Sigmoid colon (tissue), 7 donors: ENCODE measurements at places on chromosomes 2 and 18. TPM values are rescaled to one million over a fixed set of nuclear protein-coding genes. Genes with fewer than 3 reads are reported as not detected.

Gene PLCD4
- total RNA-seq = 35.9 TPM

Gene NEU2
- total RNA-seq = not detected

Gene DSG1
- total RNA-seq = not detected

DNA sequence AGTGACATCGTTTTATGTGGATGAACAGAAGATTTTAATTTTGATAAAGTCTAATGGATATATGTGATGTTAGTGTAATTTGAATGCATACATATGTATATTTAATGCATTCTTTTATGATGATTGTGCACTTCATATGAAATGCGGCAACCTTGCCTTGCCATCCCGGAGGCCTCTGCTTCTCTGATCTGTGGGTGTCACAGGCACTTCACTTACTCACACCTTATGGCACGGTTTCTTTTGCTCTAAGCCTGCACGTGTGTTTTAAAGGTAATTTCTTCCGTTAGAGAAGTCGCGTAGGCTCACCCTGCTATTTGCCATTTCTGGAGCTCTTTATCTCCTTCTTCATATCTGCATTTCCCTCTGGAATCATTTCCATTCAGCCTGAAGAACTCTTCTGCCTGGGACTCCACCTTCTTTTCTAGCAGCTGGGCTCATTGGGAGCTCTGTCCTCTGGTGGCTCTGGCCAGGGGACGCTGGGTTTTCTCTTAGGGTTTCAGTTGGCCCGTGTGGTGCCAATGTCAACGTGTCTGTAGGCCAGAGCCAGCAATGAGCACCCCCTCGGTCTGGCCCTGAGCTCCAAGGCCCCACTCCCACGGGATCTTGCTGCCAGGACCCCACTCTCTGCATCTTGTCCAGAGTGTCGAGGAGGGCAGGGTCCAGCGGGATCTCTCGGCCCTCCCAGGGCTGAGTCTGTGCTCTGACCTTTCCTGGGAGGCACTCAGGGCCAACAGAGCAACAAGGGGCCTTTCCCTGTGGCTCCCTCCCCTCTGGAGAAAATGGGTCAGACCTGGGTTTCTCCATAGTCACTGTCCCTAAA lies 97.3 kb downstream of the RTP5 start:
- H3K27ac ChIP-seq = no peak overlapping the region
- no peaks in the 10 kb centered on the region for H3K27me3 ChIP-seq
- no peak overlapping the region for H3K4me3 ChIP-seq
- peak; percentile 36 for DNase-seq

DNA sequence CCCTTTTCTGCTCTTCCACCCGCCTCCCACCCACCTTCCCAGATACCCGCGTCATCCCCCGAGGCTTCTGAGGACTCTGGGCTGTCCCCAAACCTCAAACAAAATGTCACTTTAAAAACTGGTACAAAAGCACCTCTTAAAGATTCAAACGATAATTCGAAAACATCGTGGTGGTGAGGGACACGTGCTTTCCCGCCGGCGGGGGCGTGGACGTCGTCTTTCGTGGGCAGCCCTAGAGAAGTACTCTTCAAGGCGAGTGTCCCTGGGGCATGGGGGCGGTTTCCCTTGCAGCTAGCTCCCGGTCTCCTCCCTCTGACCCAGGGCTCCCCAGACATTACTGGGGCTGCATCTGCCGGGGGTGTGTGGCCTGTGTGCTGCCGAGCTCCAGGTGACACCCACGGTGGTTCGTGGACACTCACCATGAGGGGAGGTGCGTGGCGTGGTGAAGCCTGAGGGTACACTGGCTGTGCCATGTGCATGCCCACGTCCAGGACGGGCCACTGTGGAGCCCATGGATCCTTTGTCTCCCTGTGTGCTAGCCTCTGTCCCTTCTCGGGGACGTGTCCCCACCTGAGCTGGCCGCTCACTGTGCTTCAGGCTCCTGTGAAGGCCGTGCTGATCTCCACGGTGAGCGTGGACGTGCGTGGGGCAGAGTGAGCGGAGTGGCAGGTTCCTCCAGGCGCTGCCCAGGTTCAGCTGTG lies 117.8 kb downstream of the NFATC1 start:
- H3K27me3 ChIP-seq = no peaks in the 10 kb centered on the region
- no peak overlapping the region for H3K4me3 ChIP-seq
- peaks cover 5% of the 10 kb centered on the region for H3K4me1 ChIP-seq
- DNase-seq = peak; percentile 54

DNA sequence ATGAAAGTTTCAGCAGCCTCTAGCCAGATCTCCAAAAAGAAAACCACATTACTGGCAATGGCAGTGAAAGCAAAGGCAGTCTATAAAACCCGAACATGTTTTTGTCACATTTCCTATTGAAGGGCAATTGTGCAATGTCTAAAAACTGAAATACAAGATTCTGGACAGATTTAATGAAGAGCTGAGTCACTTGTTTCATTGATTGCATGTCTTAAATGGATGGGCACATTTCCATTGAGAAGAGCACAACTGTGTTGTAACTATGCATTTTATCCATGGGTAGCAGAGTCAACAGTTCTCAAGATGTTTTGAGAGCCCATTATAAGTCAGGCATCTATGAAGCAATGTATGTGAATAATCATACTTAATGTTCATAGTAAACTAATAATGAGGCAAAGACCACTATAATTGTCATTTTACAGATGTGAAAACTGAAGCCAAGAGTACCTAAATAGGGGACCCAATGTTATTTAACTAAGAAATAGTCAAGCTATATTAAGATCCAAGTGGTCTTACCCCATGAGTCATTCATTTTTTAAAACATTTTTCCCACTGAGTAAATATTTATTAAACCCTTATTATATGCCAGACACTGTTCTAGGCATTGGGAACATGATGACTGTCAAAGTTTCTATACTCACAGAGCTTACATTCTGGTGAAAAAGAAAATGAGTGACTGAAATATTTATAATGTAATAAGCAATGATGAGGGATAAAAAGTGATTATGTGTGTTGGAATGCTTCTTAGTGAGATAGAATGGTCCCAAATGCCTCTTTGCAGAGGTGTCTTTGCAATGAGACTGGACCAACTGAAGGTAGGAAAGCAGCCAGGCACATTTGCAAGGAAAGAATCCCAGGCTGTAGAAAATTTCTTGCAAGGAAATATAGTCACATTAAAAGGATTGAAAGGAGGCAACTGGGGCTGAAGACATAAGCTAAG lies 818.9 kb upstream of the ACVR2A start:
- peaks cover 10% of the 10 kb centered on the region for H3K4me1 ChIP-seq
- H3K27ac ChIP-seq = no peak overlapping the region
- H3K36me3 ChIP-seq = no peaks in the 10 kb centered on the region
- H3K27me3 ChIP-seq = no peaks in the 10 kb centered on the region
- no peak overlapping the region for H3K4me3 ChIP-seq

DNA sequence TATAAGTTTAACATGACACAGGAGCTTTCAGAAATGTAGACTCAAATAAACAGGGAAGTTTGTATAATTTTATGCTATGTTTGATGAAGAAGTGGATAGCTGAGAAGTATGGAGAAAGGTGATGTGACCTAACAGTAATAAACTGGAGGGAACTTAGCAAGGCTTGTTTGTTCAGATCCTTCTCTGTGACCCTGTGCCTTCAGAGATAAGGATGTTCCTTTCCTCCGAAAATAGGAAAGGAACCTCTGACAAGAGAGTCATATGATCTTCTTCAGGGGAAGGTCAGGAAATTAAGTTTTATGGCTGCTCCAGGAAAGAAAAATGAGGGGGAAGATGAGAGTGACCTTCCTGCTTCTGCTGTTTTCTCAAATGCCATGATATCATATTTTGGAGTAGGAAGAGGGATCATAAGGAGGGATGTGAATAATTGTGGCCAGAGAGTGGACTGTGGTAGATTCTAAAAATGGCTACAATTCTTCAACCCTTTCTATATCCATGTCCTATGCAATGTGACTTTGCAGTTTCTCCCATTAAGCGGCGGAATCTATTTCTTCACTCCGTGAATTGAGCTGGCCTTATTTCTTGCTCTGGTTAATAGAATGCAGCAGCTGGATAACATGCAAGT lies 8.5 kb upstream of the C2orf69 start:
- H3K27ac ChIP-seq = no peak overlapping the region
- no peaks in the 10 kb centered on the region for H3K27me3 ChIP-seq
- no peaks in the 10 kb centered on the region for H3K4me1 ChIP-seq
- no peaks in the 10 kb centered on the region for H3K36me3 ChIP-seq

GRCh38 chr2:60849187-60849586 lies 32.2 kb upstream of the REL start:
- no peak overlapping the region for H3K27ac ChIP-seq
- no peaks in the 10 kb centered on the region for H3K4me1 ChIP-seq
- H3K36me3 ChIP-seq = no peaks in the 10 kb centered on the region
- no peaks in the 10 kb centered on the region for H3K27me3 ChIP-seq

GRCh38 chr18:63259567-63260379 lies 59.8 kb downstream of the BCL2 start:
- H3K36me3 ChIP-seq = no peaks in the 10 kb centered on the region
- no peak overlapping the region for H3K4me3 ChIP-seq
- DNase-seq = no peak
- H3K27ac ChIP-seq = peak overlapping the region; percentile 73
- H3K27me3 ChIP-seq = no peaks in the 10 kb centered on the region

- no peaks in the 10 kb centered on the region for H3K36me3 ChIP-seq
- H3K4me1 ChIP-seq = no peaks in the 10 kb centered on the region
- no peak for DNase-seq
Measured at GRCh38 chr2:45390441-45390840, 220.6 kb downstream of the SRBD1 start.

GRCh38 chr2:3620834-3621233 lies 25.9 kb downstream of the COLEC11 start:
- no peaks in the 10 kb centered on the region for H3K27me3 ChIP-seq
- H3K4me3 ChIP-seq = no peak overlapping the region
- H3K27ac ChIP-seq = no peak overlapping the region
- DNase-seq = no peak
- no peaks in the 10 kb centered on the region for H3K36me3 ChIP-seq
- H3K4me1 ChIP-seq = no peaks in the 10 kb centered on the region

GRCh38 chr2:128313091-128313836 lies 5.4 kb downstream of the HS6ST1 start:
- peaks cover 63% of the 10 kb centered on the region for H3K4me1 ChIP-seq
- H3K36me3 ChIP-seq = no peaks in the 10 kb centered on the region
- peak; percentile 65 for DNase-seq
- H3K4me3 ChIP-seq = no peak overlapping the region
- H3K27ac ChIP-seq = no peak overlapping the region
- H3K27me3 ChIP-seq = no peaks in the 10 kb centered on the region

DNA sequence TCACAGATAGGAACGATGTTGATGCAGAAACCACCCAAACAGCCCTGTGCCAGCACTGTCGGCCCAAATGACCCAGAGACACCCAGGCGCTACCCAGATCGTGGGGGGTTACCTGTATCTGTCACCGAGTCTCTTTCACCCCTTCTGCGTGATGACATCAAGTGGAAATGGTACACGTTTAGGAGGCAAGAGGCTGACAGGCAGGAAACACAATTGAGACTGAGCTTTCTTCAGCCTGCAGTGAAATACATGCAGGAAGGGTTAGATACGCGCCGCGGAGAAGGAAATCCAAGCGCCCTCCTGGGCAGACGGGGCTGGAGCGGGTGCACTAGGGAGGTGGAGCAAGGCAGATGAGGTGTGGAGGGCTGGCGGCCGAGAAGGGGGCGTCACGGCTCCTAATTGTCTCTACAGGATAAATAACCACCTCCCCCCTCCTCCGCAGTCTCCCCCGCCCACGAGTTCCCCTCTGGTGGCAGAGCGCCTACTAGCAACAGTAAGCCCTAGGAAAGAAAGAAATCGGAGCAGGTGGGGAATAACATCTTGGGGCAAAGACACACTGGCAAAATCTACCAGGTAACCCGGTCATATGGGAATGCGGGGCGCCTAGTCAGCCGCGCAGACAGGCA lies at the start of gene RNF152:
Gene RNF152, minus strand, starts transcription at position 325 of the 626 bp plus-strand sequence. CDS start 76,544 bp downstream, outside the sequence.
- peak; percentile 75 for DNase-seq
- peak within 1 kb of the TSS; percentile 71 for H3K4me3 ChIP-seq
- no peaks in the 10 kb centered on the region for H3K36me3 ChIP-seq
- peaks cover 42% of the 10 kb centered on the region for H3K4me1 ChIP-seq
- H3K27ac ChIP-seq = peak within 1 kb of the TSS; percentile 74
